ENCODE measurements at places on chromosomes 11 and 22.

GRCh38 chr11:33257897-33258630, 883 bp downstream of the HIPK3 start:
- DNase-seq = peak; percentile 58

DNA sequence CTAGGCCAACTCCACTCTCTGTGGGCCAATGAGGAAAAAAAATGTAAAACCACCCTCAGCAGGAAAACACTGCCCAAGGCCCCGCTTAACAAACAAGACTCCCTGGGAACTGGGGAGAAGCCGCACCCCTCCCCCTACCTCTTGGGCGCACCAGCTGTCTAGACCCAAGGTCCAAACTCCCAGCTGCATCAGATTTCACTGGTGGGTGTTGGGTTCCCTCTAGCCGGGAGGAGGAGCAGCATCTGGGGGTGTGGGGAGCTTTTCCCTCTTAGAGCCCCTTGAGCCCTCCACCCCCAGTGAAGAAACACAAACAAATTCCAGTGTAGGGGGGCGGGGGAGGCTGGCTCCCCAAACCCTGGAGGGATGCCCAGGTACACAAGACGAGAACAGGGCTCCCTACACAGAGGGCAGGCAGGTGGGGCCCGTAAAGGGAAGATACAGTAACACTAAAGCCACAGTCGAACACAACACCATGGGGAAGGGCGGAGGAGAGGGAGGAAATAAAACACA, 64.9 kb downstream of the NECTIN1 start:
- DNase-seq = peak; percentile 84

GRCh38 chr11:134033696-134034491, 35.0 kb upstream of the JAM3 start:
- peak; percentile 94 for DNase-seq

GRCh38 chr11:3984896-3985295, 109.7 kb upstream of the RRM1 start:
- DNase-seq = no peak

GRCh38 chr11:831118-831864, 1.5 kb upstream of the CD151 start:
- DNase-seq = no peak

GRCh38 chr11:111974446-111974845, 37.3 kb downstream of the DIXDC1 start:
- no peak for DNase-seq

GRCh38 chr11:2943711-2944118, 14.5 kb upstream of the PHLDA2 start:
- DNase-seq = no peak

GRCh38 chr11:125063429-125064043, 431 bp downstream of the SLC37A2 start:
- DNase-seq = no peak

DNA sequence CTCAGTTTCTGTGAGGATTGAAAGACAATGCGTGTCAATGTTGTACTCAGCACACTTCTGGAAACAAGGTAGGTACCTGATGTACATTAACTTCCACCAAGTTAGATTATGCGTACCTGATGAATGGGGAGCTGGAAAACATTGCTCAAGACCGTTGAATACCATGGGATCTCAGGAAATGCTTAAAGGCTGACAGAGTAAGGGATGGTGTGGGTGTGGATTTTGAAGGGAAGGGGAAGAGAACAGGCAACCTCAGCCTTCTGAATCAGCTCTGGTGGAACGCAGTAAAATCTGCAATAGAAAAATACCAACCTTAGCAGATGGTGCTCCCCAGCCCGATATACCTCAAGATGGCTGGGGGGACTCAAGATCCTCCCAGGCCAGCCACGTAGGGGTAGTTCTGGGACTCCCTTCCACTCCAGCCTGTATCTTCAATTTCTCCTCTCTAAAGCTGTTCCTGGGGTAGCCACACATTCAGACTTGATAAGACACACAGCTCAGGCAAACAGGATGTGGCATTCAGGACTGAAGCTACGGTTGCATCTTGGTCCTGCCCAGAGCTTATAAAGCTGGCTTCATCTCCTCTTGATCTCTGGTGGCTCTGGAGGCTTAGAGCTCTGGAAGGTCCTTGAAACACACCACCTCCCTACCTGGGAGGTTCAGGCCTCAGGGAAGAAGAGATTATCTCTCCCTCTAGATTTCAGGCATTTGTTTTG, 111.8 kb downstream of the CTNND1 start:
- DNase-seq = no peak

DNA sequence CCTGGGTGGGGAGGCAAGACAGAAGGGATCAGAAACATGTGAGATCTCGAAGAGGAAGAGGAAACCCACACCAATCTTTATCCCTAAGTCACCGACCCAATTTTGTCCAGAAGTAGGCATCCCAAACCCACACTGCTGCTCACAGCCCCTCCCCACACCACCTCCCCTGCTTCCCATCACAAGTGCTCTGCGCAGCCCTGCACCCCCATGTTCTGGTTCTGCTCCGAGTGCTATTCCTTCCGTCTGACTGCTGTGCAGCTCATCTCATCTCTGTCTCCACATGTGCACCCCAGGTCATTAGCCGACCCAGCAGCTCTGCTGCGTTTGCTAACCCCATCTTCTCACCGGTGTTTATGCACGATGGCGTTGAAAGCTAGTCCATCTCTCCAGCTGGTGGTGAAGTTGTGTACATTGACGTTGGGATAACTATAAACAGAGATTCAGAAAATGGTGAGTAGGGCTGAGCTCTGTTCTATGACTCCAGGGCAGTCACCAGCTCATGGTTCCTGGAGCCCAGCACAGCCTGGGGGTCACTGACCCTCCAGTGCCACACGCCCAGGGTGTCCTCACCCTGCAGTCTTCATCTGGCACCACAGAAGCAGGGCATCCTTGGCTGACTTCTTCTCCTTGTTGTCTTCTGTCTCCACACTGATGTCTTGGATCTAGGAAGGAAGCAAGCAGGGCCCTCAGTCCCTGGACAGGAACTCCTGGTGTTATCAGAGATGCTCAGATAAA, 15.1 kb downstream of the SPTBN2 start:
- no peak for DNase-seq

DNA sequence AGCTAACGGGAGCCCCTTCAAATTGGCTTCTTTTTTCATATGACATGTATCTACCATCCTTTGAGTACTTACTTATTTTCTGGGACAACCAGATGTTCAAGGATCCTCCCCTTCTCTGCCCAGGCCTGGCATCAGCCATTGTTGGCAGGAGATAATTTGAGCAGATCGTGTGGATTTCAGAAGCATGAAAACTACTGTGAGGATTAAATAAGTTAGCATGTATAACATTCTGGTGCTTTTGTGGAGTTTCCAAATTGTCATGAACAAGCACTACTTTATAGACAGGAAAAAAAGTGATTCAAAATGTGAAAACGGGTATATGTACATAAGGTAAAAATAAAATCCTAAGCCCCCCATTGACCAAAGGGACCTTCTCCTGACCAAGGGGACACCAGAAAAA, 2.1 kb upstream of the NADSYN1 start:
- no peak for DNase-seq

- no peak for DNase-seq
These were observed 29.8 kb upstream of the TMEM41B start for GRCh38 chr11:9344061-9344680.

GRCh38 chr22:49530671-49531367, 296.9 kb downstream of the BRD1 start:
- no peak for DNase-seq

DNA sequence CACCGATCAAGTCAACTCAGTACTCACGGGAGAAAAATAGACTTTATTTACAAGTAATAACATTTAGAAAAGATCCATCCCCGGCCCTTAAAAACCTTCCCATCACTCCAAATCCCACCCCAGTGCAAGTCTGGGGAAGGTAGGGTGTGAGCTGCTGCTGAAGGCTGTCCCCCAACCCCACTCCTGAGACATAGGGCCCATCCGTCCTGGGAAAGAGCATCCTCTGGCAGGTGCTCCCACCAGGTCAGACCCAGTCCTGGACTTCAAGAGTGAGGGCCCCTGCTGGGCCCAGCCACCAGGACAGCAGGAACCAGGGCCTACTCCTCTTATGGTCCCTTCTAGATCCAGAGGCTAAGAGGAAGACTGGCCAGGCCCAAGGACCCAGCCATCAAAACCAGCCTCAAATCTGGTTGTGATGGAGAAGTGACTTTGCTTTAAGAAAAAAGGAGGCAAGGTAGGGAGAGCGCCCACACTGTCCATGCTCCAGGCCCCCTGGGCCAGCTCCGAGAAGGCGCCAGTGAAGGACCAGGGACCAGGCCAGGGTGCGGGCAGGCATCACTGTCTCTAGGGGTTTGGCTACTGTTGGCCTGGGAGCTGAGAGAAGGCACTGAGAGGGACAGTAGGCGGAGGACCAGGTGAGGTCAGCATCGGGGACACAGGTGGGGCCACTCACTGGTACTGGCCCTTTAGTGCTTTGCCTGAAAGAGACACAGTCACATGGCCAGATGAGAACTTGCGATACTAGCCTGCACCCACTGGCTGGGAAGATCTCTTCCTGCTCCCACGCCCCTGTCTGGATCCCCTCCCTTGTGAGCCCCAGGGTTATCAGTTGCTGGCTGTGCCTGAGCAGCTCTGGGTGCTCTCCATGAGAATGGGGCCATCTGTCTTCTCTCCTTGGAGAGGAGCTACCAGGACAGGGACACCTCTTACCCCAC, 4.4 kb downstream of the IL18BP start:
- DNase-seq = no peak

DNA sequence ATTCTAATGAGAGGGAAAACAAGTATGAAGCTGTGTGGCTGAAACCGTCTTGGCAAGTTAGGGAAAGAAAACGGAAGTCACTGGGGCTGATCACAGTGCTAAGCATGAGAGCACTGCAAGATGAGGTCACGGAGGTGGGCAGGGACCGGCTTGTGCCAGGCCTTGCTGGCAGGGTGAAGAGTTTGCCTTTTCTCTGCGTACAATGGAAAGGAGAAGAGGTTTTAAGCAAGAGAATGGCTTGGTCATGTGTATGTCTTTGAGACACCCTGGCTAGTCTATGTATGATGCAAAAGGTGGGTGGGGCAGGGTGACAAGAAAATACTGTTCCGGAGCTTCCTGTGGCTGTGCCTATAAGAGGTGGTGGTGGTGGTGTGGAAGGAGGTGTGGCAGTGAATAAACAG, 567.9 kb downstream of the NTM start:
- no peak for DNase-seq

DNA sequence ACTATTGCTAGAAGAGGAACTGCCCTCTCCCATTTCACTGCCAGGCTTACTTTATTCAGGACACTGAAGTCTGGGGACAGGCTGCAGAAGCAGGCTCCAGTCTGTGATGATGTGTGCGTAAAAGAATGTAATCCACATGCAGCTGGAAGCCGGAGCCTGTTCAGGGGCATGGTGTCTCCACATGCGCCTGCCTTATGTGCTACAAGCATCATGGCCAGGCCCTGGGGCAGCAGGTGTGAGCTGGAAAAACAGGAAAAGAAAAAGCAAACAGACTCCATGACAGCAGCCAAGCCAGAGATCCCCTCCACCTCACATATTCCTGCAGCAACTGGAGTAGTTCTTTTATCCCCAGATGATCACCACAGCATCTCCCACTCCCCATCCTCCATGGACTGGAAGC, 33.4 kb downstream of the ARFGAP2 start:
- DNase-seq = no peak

- DNase-seq = no peak
These were observed 62.0 kb upstream of the ARHGAP42 start for GRCh38 chr11:100625041-100625440.

GRCh38 chr11:69010964-69011623, 2.0 kb downstream of the MRGPRF start:
- no peak for DNase-seq

DNA sequence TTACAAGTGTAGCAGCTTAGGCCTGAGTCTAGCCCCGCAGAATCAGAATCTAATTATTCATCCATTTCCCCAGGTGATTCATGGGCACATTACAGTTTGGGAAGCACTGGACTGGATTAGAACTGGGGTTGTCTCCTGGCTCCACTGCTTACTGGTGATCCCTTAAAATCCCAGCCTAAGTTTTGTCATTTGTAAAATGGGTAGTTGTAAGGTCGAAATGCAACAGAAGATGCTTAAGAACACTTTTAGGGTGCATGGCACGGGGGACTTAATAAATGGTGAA, 1.3 kb downstream of the STX3 start:
- DNase-seq = no peak

DNA sequence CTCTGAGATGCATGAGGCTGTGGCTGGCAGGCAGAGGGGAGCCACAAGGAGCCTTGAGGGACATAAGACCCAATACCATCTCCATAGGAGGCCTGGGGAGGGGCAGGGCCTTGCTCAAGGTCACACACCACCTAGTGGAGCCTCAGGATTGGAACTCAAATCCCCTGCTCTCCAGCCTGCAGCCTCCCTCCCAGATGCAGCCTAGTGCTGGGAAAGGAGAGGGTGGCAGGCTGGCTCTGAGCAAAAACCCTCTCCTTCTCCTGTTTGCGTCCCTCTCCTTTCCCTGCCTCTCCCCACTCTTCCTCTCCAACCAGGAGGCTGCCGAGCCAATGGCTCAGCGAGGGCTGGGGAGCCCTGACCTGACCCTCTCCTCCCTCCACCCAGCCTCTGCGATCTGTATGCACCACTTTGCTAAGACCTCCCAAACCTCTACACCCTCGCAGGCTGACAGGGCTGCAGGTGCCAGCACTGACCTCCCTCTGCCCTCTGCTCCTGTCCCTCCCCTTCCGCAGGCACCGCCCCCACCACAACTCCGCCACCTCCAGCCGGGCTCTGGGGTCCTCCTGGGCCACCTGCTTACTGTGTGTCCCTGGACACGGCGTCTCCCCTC, 14.7 kb downstream of the IGLL1 start:
- DNase-seq = no peak

DNA sequence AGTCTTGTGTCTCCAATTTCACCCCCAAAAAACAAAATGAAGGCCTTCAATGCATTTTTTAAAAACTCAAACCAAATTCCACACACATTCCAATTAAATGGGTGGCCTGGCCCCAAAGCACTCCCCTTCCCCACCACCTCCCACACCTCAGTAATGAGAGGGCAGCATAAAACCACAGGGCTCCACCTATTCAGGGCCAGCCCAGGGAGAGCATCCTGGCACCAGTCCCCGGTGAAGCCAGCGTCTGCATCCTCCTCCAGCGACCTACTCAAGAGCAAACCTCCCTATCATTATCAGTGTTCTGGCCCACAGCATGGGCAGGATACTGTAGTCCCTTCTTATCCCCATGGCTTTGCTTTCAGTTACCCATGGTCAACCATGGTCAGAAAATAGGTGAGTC, 17.8 kb upstream of the OR8B8 start:
- no peak for DNase-seq

Measured in NCI-H2107 (cell line).